ENCODE measurements at places on chromosomes 12 and 14.

DNA sequence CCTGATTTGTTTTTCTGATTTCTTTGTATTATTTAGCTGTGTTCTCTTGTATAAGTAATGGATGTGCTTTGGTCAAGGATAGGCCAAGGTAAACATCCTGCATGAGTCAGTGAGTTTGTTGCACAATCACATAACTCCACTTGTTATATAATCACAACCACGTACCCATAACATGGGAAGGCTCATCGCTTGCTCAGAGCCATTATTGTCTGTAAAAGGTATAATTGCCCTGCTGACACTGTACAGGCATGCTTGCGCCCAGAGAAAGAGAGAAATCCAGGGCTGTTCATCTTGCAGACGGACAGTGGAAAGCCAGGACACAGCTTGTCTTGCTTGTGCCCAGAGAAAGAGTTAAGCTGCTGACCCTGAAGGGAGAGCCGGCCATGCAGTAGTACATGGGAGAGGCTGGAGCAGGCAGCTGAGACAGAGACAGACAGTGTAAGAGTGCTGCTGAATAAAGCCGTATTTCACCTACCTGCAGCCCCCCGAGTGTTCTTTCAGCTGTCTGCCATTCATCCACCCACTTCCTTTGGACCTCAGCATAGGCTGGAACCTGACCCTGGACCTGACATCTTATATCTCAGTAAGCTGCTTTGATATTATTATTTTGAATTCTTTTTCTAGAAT, 174.7 kb upstream of the DAAM1 start:
- no peak overlapping the region for H3K4me3 ChIP-seq
- no peak overlapping the region for H3K27ac ChIP-seq
- no peaks in the 10 kb centered on the region for H3K36me3 ChIP-seq

DNA sequence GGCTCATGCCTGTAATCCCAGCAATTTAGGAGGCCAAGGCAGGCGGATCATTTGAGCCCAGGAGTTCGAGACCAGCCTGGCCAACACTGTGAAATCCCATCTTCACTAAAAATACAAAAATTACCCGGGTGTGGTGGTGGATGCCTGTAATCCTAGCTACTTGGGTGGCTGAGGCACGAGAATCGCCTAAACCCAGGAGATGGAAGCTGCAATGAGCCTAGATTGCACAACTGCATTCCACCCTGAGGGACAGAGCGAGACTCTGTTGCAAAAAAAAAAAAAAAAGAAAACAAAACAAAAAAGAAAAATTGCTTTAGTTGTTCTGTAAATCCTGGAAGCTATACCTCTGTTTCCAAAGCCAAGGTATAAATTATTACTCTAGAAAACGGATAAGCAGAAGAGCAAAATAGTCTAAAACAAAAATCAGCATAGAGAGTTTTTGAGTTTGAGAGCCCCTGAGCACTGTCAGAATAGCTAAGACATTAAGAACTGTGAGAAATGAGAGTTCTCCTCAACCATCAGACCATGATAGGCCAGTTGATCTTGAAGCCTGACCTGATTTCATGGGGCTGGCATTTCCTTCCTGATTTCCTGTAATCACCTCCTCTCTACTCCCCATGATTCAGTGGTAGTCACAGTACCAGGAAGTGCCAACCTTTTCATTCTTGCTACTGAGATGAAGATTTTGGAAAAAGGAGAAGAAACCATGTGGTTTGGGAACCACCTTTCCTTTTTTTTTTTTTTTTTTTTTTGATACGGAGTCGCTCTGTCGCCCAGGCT, 31.7 kb downstream of the ATP2A2 start:
- peak overlapping the region; percentile 22 for H3K4me3 ChIP-seq
- no peak for DNase-seq
- peaks cover 37% of the 10 kb centered on the region for H3K4me1 ChIP-seq
- H3K27ac ChIP-seq, result peak overlapping the region; percentile 68
- H3K36me3 ChIP-seq, result peaks cover 37% of the 10 kb centered on the region

GRCh38 chr12:133156125-133156690, 25.1 kb upstream of the ZNF268 start:
- peaks cover 32% of the 10 kb centered on the region for H3K36me3 ChIP-seq
- H3K4me1 ChIP-seq, result no peaks in the 10 kb centered on the region
- H3K27ac ChIP-seq, result no peak overlapping the region

DNA sequence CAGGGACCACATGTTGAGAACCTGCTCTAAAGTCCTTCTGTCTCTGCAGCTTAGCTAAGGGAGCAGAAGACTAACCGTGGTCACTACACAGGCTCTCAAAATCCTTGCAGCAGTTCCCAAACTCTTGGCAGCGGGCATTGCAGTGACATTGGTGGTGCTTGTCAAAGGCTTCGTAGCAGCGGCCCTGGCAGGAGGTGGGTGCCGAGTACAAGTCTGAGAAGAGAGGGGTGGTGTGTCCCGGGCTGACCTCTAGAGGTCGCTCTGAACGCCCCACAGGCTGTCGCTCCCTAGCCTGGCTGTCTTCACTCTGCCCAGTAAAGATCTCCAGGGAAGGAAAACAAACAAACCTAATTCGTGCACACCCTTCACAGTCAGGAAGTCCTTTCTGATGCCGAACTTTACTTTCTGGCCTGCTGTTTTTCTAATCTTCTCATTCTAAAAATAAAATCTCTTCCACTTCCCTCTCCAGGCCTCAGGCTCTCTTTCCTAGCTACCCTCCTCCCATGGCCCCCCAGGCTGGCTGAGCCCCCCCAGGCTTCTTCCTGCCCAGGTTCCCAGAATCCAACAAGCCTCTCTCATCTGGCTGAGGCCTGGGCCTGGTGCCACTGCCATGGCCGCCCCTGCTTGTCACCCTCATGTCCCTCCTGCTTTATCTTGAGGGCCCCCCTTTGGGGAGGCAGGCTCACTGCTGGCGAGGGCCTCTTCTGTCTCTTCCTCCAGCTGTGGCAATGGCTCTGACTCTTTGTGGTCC, 7.7 kb downstream of the ENDOU start:
- peak overlapping the region; percentile 3 for H3K27ac ChIP-seq
- no peak overlapping the region for H3K4me3 ChIP-seq
- no peaks in the 10 kb centered on the region for H3K27me3 ChIP-seq
- H3K4me1 ChIP-seq, result peaks cover 30% of the 10 kb centered on the region
- DNase-seq, result no peak
- H3K36me3 ChIP-seq, result peaks cover 7% of the 10 kb centered on the region

GRCh38 chr12:56880125-56880992, 53.8 kb downstream of the SDR9C7 start:
- H3K27me3 ChIP-seq, result peaks cover 62% of the 10 kb centered on the region
- no peak overlapping the region for H3K4me3 ChIP-seq
- no peak overlapping the region for H3K27ac ChIP-seq
- DNase-seq, result no peak
- H3K36me3 ChIP-seq, result no peaks in the 10 kb centered on the region

GRCh38 chr12:21891751-21892217, 49.4 kb downstream of the ABCC9 start:
- no peak overlapping the region for H3K27ac ChIP-seq
- H3K27me3 ChIP-seq, result peaks cover 5% of the 10 kb centered on the region

DNA sequence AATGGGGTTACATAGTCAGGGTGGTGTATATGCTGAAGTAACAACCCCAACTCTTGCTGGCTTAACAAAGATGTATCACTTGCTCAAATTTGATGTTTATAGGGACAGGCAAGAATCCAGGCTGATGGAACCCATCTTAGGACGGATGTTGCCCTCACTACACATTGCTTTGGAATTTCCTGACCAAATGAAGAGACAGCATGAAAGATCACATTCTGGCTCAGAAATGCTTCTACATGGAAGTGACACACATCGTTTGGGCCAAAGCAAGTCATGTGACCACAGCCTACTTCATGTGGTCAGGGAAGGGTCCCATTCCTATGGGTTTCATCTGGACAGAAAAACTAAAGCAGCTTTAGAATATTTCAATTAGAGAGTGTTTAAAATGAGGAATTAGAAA, 345.8 kb downstream of the TMEM132D start:
- peaks cover 4% of the 10 kb centered on the region for H3K36me3 ChIP-seq
- no peak overlapping the region for H3K27ac ChIP-seq
- H3K4me1 ChIP-seq, result no peaks in the 10 kb centered on the region
- no peak for DNase-seq
- peaks cover 10% of the 10 kb centered on the region for H3K27me3 ChIP-seq
- H3K4me3 ChIP-seq, result no peak overlapping the region

DNA sequence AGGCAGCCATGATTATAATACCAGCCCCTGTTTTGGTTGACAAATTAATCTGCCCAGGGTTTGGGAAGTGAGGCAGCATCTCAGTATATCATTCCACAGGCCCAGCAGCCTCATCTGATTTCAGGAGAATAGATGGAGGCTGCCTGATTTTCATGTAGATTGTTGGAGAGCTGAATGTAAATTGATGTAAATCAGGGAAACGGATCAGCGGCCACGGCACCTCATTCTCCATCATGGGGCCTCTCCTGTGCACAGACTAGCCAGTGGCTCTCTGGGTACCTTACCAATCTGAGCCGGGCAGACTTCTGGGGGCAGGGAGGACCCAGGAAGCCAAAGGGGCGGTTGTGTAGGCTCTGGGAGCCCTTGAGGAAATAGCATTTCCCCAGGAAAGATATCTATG, 63.7 kb upstream of the GSC start:
- no peaks in the 10 kb centered on the region for H3K27me3 ChIP-seq
- H3K27ac ChIP-seq, result no peak overlapping the region
- no peaks in the 10 kb centered on the region for H3K36me3 ChIP-seq

- DNase-seq, result no peak
- H3K4me3 ChIP-seq, result no peak overlapping the region
- no peak overlapping the region for H3K27ac ChIP-seq
- no peaks in the 10 kb centered on the region for H3K27me3 ChIP-seq
- no peaks in the 10 kb centered on the region for H3K4me1 ChIP-seq
These were observed 1.2 kb downstream of the SOX5 start for GRCh38 chr12:23948291-23948690.

GRCh38 chr14:92531106-92531873, 17.7 kb downstream of the RIN3 start:
- peak overlapping the region; percentile 70 for H3K4me3 ChIP-seq
- peak; percentile 85 for DNase-seq
- H3K36me3 ChIP-seq, result peaks cover 23% of the 10 kb centered on the region
- peaks cover 80% of the 10 kb centered on the region for H3K4me1 ChIP-seq
- peak overlapping the region; percentile 97 for H3K27ac ChIP-seq

- H3K27ac ChIP-seq, result no peak overlapping the region
- peaks cover 5% of the 10 kb centered on the region for H3K27me3 ChIP-seq
- no peaks in the 10 kb centered on the region for H3K4me1 ChIP-seq
- no peak overlapping the region for H3K4me3 ChIP-seq
- no peak for DNase-seq
These were observed 173.4 kb upstream of the NTF3 start for GRCh38 chr12:5258498-5258897.

GRCh38 chr12:1531654-1532374, 62.6 kb downstream of the FBXL14 start:
- peak overlapping the region; percentile 57 for H3K27ac ChIP-seq
- no peak for DNase-seq
- H3K4me1 ChIP-seq, result peaks cover 40% of the 10 kb centered on the region
- peaks cover 90% of the 10 kb centered on the region for H3K27me3 ChIP-seq

DNA sequence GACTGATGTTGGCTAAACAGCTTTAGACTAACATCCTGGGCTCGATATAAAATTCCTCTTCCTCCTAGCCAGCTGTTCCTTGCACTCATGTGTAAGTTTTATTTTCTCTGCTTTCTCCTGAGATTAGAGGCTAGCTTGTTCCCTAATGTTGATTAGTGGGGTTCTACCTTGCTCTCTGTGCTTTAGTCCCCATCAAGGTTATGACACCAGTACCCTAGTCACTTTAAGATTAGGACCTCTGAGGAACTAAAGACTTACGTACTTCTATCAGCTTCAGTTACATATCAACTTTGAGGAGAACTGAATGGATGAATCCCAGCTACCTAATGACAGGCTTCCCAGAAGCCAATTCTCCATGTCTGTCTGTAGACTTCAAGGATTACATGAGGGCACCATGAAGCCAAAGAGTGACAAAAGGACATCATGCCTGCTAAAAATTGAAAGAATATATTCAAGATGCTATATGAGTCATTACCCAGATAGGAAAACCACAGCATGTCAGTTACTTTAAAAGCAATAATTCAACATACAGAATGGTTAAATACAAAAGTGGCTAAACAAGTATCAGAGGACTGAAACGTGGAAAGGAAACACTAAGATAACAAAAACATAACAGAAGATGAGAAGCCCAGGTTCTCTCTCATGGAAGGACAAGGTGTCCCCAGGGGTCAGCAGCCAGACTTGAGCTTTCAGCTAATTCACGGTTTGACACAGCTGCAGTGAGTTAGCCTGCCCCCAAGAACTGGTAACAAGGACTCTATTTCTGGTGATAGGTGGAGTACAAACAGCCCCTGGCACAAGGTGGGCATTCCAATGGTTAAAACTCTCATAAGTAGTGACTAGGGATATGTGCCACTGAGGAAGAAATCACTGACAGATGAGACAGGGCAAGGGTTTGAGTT, 20.4 kb downstream of the ADAM20 start:
- H3K27me3 ChIP-seq, result no peaks in the 10 kb centered on the region
- peaks cover 4% of the 10 kb centered on the region for H3K36me3 ChIP-seq
- H3K4me3 ChIP-seq, result no peak overlapping the region
- H3K27ac ChIP-seq, result peak overlapping the region; percentile 39
- peaks cover 7% of the 10 kb centered on the region for H3K4me1 ChIP-seq
